HCT116 (cell line): ENCODE measurements at places on chromosomes 16 and 17. TPM values are rescaled to one million over a fixed set of nuclear protein-coding genes. Genes with fewer than 3 reads are reported as not detected.

DNA sequence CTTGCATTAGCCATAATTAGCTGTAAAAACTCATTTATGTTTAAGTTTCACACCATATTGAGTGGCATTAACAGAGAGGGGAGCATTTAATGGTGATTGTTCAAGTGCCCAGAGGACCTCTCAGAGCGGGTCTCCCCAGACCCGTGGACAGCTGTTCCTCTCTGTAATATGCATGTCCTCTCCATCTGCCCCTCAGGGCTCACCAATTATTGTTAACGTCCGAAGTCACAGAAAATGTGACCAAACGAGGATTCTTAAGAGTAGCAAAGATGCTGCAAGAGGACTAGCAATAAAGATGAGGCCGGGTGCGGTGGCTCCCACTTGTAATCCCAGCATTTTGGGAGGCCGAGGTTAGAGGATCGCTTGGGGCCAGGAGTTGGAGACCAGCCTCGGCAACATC is 130.2 kb downstream of the CPPED1 start:
- H3K27me3 ChIP-seq, result no peaks in the 10 kb centered on the region
- H3K4me3 ChIP-seq, result no peak overlapping the region
- no peak for DNase-seq
- H3K36me3 ChIP-seq, result no peaks in the 10 kb centered on the region
- no peaks in the 10 kb centered on the region for H3K4me1 ChIP-seq
- no peak overlapping the region for H3K27ac ChIP-seq

- DNase-seq, result no peak
- no peaks in the 10 kb centered on the region for H3K27me3 ChIP-seq
- H3K27ac ChIP-seq, result no peak within 1 kb of the TSS
- H3K4me1 ChIP-seq, result no peaks in the 10 kb centered on the region
- H3K4me3 ChIP-seq, result no peak within 1 kb of the TSS
These were observed at the start of gene CA10 for GRCh38 chr17:52158450-52159042. TSS of gene CA10 (minus strand) at chr17:52158714.

The EFNB3 gene
- total RNA-seq, result 0.07 TPM

DNA sequence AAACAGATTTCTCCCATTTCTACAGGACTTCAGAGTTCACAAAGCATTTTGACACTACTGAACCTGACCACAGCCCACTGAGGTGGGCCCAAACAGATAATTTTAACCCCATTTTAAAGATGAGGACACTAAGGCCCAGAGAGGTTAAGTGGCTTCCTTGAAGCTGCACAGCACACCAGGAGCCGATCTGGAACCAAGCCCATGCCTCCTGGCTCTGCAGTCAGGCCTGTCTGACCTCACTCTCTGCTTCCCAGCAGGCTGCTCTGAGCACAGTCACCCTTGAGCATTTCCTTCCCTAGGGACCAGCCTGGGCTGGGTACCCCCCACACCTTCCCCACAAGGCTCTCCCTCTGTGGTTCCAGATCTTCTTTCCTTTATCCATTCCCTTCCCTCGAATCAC is 252.2 kb downstream of the ENGASE start:
- no peak for DNase-seq
- no peak overlapping the region for H3K27ac ChIP-seq
- H3K27me3 ChIP-seq, result peaks cover 99% of the 10 kb centered on the region
- H3K36me3 ChIP-seq, result no peaks in the 10 kb centered on the region
- H3K4me1 ChIP-seq, result no peaks in the 10 kb centered on the region
- no peak overlapping the region for H3K4me3 ChIP-seq

The OR1F1 gene
- not detected for total RNA-seq

DNA sequence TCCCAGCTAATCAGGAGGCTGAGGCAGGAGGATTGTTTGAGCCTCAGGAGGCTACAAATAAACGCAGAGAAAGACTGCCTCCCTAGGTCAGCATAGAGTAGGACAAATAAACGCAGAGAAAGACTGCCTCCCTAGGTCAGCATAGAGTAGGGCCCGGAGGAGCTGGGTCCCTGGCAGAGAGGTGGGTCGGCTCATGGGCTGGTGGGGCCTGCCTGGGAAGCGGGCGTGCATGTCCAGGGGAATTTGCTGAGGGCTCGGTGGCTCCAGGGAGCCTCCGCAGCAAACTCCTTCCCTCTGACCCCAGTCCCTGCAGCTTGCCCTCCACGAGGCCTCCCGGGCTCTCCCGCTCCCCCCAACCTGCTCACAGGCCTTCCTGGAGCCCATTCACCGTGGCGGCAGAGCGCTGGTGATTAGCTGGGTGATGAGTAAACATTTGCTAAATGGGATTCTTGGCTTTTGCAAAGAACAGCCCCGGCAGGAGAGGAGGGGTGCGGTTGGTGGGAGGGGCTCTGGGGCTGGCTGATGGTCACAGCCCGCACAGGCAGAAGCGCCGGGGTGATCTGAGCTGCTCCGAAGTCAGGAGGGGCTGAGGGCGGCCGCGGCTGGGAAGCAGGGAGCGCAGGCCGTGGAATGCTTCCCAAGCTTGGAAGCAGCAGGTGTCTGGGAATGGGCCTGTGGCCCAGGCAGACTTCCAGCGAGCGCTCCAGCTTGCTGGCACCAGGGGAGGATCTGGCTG is 93.1 kb downstream of the RTN4RL1 start:
- DNase-seq, result no peak
- H3K4me3 ChIP-seq, result no peak overlapping the region
- H3K36me3 ChIP-seq, result no peaks in the 10 kb centered on the region
- no peak overlapping the region for H3K27ac ChIP-seq
